Common myeloid progenitor, CD34-positive (primary cell): ENCODE measurements at places on chromosomes 5 and 9.

DNA sequence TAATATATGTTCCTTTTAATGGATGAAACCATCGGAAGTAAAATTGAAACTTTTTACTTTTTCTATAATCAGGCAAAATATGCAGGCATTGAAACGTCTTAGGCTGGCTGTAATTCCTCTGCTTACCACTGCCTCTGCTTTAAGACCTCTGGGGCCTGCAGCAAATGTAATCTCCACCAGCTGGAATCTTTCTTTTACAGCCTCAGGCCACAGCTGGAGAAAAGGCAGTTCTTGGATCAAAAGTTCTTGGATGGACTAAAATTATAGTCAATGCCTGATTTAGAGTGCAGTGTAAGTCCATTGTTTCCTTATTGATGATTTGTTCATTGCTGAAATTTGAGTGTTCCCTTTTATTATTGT is 396.7 kb downstream of the KCTD16 start:
- DNase-seq = no peak

GRCh38 chr5:45639040-45639439 is 57.1 kb downstream of the HCN1 start:
- no peak for DNase-seq

GRCh38 chr9:37026113-37026930 is 7.7 kb downstream of the PAX5 start:
- DNase-seq = peak; percentile 26

DNA sequence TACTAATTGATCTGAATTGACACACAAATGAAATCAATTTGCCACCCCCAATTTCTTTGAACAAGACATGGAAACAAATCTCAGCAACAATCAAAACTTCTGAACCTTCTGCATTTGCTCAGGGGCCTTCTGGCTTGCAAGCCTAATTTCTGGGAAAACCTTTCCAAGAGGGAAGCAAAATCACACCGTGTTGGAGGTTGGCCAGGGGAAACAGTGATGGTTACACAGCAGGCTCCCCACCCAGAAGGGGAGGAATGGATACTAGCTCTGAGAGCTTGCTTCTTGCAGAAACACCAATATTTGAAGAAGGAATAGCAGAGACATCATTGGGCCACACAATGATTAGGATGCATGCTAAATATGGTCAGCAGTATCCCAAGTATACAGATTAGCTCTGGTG is 488.6 kb upstream of the TRPC7 start:
- no peak for DNase-seq

- no peak for DNase-seq
These were observed 2.3 kb downstream of the ADRB2 start for GRCh38 chr5:148828511-148829247.

- DNase-seq = peak; percentile 1
These were observed 15.3 kb downstream of the GABRA1 start for GRCh38 chr5:161863259-161863658.

DNA sequence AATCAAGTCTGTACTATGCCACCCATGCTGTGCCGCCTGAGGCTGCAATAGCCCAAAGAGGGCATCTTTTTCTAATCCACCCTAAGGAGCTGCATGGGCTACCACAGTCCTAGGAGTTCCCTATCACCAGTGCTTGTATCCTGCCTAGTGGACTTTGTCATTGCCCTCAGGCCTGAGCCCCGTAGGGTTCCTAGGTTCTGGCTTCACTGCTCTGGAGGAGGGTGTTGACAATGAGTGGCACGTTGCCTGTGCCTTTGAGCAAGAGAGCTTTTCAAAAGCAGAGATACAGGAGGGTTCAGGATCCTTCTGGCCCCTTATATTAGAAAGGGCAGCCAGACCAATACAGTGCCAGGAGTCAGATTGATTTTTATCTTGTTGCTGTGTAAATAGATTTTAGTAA is 93.0 kb downstream of the PRDM6 start:
- no peak for DNase-seq

DNA sequence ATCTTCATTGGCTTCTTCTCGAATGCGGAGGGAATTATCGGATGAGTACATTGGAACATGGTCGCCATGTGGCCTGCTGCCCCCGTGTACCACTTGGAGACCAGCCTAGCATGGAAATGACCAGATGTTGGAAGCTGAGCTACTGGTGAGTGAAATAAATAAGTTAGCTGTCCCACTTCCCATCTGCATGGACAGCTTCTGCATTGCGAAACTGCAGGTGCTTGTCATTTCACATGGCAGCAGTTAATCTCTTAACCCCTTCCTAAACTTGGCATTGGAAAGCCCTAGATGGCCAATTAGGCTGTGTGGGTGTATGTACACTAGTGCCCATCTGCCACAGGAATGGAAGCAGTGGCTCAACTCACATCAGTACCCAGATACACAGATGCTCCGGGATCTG is 246.6 kb upstream of the IL12B start:
- no peak for DNase-seq

- peak; percentile 44 for DNase-seq
These were observed 764 bp upstream of the GRIN1 start for GRCh38 chr9:137138058-137138721.

DNA sequence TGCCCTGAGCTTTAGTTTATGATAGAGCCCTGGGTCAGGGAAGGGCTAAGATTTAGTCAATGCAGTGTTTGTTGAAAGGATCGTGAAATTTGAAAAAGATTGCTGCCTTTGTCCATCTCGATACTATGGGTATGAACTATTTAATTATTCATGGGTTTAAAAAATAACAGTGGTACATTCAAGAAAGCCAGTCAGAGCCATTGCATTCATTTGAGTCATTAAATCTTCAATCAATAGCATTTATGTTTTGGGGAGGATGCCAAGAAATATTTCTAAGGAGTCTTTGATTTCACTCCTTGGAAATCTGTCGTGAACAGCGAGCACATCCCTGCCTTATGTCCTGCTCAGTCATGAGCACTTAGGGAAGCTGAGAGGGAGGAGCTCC is 54.4 kb upstream of the LRRTM2 start:
- DNase-seq = no peak

GRCh38 chr5:128228008-128228407 is 144.4 kb downstream of the SLC12A2 start:
- DNase-seq = no peak

DNA sequence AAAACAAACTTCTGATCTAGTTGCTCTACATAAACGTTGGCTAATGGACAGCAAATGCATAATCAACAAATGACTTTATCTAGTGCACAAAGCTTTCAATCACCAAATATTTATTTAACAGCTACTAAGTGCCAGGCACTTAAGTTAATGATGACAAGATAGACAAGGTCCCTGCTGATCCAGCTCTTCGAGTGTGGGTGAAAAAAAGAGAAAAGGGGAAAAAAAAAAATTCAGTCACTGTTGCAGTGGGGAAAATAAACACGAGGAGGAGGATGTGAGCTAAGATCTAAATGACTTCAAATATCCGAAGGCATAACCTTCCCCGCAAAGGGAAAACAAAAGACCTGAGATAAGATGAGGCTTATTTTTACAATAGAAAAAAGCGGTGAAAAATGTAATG is 9.6 kb downstream of the PSIP1 start:
- DNase-seq = no peak

DNA sequence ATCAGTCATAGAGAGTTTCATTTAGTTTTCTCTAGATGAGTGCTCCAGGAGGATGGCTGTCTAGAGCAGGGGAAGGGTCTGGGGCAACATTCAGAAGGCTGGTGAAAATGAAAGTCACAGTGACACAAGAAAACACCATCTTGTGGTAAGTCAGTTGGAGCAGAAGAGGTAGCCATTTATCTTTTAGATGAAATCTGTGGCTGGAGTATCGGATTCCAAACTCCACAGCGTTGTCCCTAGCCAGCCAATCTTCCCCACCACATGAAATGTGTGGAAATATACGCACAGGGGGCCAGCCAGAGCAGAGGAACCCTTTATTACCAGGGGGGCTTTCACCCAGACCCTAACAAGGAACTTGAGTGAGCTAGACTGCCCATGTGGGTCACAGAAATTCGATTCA is 15.9 kb upstream of the TNFAIP8 start:
- DNase-seq = peak; percentile 78

- DNase-seq = peak; percentile 61
These were observed 126.0 kb downstream of the TMEM174 start for GRCh38 chr5:73298772-73299630.

GRCh38 chr5:169861934-169862333 is 118.4 kb downstream of the INSYN2B start:
- no peak for DNase-seq

- DNase-seq = no peak
These were observed 473.5 kb downstream of the DNAH5 start for GRCh38 chr5:13470975-13471374.

DNA sequence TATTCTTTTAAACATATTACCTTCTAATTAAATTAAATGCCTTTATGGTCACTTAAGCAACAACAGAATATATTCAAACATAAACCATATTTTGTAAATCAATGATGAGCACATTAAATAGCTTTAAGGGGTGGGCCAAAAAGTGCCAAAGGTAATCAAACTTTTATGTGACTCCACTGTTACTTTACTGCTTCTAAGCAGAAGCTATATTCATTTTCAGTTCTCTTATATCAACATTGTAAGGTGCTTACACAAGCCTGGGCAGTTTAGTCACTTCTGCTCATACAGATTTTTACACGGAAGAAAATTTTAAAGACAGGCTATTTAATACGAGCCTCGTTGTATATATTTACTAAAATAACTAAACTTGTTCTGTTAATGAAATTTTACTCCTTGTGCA is 29.9 kb downstream of the RFX3 start:
- no peak for DNase-seq

DNA sequence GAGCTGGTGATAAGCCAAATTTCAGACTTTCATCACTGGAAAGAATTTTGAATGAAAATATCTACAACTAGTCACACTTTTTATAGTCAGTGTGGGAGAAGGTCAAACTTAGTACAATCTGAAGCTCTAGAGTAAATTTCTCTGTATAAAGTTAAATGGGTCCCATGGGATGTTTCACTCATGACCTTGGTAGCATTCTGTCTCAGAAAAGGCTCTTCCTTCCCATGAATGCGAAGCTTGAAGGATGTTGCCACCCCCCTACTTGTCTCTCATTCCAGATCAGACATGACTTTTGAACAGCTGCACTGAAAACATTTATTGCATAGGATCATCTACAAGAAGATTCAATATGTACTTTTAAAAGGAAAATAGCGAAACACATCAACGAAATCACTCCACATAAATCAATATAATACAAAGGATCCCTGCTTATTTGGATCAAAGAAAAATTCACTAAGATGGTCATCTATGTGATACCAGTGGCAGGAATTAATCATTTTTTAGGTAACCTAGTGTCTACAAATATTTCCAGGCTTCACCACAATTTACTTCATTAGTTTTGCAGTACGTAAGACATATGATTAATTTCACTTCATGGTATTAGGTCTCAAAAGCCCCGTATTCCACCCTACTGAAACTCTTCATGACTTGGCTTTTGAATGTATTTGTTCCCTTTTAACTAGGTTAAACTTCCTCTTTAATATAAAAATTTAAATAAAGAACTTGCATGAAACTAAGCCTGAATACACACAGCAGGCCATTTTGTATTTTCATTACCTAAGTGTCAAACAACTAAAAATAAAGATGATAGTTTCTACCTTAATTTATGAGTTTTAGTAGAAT is 4.4 kb downstream of the ST8SIA4 start:
- peak; percentile 69 for DNase-seq

GRCh38 chr5:175554296-175554695 is 75.9 kb downstream of the SFXN1 start:
- DNase-seq = no peak

- DNase-seq = no peak
These were observed 100.5 kb downstream of the MAMDC2 start for GRCh38 chr9:70144131-70144503.

- no peak for DNase-seq
These were observed 141.6 kb upstream of the RPS23 start for GRCh38 chr5:82419559-82420332.

- DNase-seq = peak; percentile 36
These were observed 156.3 kb downstream of the HMHB1 start for GRCh38 chr5:143968071-143968878.

DNA sequence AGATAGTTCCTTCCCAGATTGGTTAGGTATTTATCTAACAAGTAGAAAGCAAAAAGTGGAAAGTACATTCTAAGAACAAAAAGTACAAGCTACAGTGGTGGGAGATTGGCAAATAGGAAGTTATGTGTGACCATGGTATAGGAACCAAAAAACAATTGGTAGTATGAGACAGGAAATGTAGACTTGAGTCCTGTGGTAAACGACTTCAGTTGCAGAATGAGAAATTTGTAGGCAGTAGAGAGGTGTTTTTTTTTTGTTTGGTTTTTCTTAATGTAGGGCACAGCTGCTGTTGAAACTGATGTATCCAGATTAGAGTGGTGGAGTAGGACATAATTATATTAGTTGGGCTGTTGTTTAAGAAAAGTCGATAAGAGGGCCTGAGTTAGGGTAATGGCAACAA is 72.0 kb downstream of the CCNH start:
- peak; percentile 86 for DNase-seq

DNA sequence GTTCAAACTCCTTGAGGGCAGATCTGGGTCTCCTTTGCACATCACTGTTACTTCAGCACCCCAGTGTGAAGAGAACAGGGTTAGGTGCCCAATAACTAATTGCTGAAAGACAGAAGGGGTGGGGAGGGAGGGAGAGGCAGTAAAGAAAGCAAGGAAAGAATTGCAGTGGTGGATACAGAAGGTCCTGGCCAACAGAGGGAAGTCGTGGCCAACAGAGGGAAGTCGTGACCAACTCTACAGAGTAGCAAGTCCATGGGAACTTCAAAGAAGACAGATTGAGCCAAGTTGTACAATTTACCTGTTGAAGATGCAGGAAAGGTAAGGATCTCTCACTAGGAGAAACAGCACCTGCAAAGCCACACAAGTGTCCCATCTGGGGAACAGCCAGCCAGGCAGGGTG is 27.0 kb downstream of the CCNJL start:
- DNase-seq = no peak

DNA sequence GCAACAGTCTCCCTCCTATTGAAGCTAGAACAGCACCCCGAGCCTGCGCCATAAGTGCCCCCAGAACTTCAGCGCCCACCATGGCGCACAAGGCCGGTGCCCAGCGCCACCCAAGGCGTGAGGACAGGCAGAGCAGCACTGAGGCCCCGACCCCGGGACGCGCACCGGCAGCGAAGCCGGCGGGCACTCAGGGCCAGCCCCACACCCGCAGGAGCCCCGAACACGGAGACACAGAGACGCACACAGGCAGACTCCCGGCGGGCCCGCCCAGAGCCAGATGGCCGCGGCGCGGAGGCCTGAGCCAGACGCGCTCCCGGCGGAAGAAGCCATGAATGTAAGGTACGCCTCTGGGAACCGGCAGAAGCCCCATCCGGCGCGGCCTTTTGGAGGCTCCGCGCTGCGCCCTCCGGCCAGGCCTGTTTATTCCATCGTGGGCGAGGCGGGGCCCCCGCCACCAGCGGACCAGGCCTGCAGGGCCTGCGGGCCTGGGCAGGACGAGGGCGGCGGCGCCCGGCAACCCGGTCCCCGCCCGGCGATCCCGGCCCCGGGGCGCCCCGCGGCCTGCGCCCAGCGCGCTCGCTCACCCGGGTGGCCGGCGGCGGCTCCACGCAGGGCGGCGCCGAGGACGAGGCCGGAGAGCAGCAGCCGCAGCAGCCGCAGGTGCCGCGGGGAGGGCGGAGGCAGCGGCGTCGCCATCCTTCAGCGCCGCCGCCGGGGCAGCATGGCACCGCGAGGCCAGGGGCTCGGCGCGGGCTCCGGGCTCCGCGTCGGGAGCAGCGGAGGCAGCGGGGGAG is 486 bp downstream of the NPDC1 start:
- DNase-seq = no peak

- DNase-seq = no peak
These were observed 75.0 kb upstream of the SLC1A1 start for GRCh38 chr9:4415281-4415680.

- no peak for DNase-seq
These were observed 192.1 kb upstream of the DMRT1 start for GRCh38 chr9:649128-650074.
